Stimulated activated CD4-positive, alpha-beta T cell treated with anti-CD3 and anti-CD28 coated beads, Interleukin-12 subunit alpha, Interleukin-12 subunit beta, amount 100 ng/mL, for 4 hours (primary cell): ENCODE measurements at places on chromosomes 16 and 17.

DNA sequence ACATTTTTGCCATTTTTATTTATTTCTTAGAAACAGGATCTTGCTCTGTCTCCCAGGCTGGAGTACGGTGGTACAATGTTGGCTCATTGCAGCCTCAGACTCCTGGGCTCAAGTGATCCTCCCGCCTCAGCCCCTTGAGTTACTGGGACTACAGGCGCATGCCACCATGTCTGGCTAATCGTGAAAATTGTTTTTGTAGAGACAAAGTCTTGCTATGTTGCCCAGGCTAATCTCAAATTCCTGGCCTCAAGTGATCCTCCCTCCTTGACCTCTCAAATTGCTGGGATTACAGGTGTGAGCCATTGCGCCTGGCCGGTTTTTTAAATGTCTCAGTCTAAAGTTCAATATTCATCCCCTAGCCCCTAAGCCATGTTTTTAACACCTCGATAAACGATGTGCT is 182.8 kb upstream of the CACNG3 start:
- DNase-seq, result no peak

DNA sequence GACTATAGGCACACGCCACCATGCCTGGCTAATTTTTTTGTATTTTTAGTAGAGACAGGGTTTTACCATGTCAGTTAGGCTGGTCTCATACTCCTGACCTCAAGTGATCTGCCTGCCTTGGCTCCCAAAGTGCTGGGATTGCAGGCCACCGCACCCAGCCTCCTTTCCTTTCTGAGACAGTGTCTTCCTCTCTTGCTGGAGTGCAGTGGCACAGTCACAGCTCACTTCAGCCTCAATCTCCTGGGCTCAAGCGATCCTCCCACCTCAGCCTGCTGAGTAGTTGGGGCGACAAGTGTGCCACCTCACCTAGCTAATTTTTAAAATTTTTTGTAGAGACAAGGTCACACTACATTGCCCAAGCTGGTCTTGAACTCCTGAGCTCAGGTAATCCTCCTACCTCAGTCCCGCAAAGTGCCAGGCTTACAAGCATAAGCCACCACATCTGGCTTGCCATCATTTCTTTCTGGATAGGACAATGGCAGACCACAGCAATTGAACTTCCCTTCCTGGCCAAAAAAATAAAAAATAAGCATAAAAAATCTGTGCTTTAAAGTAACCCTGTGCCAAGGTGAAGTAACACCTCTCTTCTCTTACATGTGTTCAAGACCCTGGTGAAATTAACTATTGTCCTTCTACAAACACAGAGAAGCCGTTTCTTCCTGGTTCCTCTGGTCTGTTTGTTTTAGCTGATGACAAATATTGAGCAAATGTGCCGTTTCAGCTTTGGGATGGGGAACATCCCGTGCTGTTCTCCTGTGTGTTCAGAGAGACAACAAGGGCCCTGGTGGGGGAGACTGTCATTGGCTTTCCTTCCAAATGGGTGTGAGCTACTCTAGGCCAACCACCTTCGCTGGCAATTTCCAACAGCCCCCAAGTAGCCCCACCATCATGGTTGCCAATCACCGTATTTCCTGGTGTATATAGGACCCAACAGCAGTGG is 60.2 kb downstream of the EMP2 start:
- DNase-seq, result no peak

GRCh38 chr16:58500430-58501241 is 693 bp downstream of the NDRG4 start:
- no peak for DNase-seq

GRCh38 chr17:76797241-76797840 is 59.4 kb downstream of the MFSD11 start:
- DNase-seq, result no peak

DNA sequence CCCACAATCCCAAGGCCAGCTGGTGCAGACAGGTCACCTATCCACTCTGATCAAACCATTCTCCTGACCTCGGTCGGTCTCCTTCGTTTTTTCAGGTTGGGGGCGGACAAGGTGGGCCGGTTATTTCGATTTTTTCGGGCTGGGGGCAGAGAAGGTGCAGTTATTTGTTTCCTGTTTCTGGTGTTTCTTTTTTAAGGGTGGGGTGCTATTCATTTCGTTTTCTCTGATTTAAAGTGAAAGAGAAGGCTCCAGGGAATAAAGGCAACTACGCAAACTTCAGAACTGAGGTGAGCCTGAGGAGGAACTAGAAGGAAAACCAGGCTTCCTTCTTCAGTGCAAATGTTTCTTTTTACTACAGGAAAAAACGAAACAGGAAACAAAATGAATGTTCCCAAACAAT is 64.8 kb downstream of the ANKRD11 start:
- no peak for DNase-seq

DNA sequence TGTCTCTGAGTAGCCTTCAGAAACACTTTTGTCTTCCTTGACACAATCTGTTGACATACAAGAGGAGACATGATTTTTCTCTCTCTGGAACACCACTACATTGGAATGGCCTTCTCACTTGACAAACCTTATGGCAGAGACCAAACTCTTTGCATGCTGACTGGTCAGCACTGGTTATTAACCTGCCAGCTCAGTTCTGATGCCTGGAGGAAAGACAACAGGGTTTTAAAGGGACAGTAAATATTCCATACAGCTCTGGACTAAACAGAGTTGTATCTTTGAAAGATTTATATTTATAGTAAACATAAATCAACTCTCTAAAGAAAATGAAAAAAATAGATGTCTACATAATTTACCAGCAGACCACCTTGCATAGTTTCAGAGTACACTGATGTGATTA is 1139.1 kb upstream of the CDH8 start:
- no peak for DNase-seq

DNA sequence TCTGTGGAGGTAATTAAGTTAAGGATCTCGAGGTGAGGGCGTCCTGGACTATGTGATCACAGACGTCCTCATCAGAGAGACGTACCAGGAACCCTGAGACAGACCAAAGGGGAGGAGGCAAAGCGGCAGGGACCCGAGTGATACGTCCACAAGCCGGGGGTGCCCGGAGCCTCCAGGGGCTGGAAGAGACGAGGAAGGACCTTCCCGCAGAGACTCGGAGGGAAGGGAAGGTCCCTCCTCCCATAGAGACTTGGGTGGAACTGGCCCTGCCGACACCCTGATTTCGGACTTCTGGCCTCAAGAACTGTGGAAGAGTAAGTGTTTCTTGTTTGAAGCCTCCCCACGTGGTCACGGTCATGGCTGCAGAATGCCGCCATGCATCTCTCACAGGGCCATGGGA is 30.8 kb downstream of the LMF1 start:
- DNase-seq, result no peak

GRCh38 chr16:12501707-12502457 is 301.8 kb downstream of the CPPED1 start:
- DNase-seq, result no peak

- no peak for DNase-seq
Measured at GRCh38 chr17:55634702-55635101, 88.0 kb downstream of the TMEM100 start.

DNA sequence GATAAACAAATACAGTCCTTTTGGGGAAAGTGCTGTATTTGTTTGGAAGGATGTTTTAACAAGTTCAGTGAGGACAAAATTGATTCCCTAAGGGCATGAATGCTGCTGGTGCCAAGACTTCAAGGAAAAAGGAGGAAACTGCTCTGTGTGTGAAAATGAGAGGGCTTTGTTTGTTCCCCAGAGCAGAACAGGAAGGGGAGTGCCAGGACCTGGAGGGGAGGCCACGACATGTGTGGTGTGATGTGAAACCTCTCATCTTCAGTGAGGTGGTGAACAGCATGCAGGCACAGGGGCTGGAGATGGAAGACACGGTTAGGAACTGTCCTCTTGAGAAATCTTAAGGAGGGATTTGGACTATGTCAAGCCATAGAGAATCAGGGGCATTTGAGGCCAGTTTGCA is 46.6 kb upstream of the GRIN2A start:
- DNase-seq, result no peak

- no peak for DNase-seq
Measured at GRCh38 chr16:53224951-53225533, 170.3 kb downstream of the CHD9 start.

DNA sequence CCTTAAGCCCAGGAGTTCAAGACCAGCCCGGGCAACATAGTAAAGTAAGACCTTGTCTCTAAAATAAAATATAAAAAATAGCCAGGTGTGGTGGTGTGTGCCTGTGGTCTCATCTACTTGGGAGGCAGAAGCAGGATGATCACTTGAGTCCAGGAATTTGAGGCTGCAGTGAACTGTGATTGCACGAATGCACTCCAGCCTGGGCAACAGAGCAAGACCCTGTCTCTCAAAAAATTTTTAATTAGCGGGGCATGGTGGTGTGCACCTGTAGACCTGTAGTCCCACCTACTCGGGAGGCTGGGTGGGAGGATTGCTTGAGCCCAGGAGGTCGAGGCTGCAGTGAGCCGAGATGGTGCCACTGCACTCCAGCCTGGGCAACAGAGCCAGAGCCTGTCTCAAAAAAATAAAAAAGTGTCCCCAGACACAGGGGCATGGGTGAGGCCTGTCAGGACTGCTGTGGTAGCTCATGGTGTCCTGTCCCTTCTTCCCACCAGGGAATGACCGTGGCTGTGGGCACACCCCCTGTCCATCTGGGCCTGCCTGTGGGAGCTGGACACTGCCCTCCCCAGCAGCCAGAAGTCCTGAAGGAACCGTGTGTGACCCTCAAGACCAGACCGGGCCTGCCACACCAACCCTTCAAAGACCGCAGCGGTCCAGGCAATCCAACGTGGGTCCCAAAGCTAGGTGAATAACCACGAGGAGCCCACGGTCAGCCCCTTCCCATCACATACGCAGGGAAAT is 30.8 kb upstream of the GAA start:
- no peak for DNase-seq

GRCh38 chr17:59172436-59173004 is 17.0 kb downstream of the PRR11 start:
- DNase-seq, result no peak

GRCh38 chr17:18066866-18067265 is 20.9 kb upstream of the DRG2 start:
- no peak for DNase-seq

GRCh38 chr17:18191967-18192366 is 8.3 kb downstream of the ALKBH5 start:
- DNase-seq, result no peak

GRCh38 chr17:7685533-7686221 is 1.6 kb downstream of the TP53 start:
- peak; percentile 84 for DNase-seq

DNA sequence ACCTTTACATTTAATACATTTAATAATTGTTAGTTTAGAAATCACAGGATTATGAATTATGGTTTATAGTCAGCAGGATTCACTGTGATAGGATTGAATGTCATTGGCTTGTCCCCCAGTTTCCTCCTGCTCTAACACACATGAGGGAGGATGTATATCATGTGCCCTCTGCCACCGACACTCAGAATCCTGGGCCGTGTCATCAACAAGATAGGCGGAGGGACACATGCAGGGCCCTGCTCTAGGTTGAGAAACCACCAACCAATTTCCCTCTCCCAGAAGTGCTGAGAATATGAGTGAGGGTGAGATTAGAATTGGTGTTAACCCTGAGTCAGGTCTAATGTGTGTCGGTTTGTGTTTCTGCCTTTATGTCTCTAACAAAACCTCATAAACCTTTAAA is 85.1 kb downstream of the CES1 start:
- no peak for DNase-seq

DNA sequence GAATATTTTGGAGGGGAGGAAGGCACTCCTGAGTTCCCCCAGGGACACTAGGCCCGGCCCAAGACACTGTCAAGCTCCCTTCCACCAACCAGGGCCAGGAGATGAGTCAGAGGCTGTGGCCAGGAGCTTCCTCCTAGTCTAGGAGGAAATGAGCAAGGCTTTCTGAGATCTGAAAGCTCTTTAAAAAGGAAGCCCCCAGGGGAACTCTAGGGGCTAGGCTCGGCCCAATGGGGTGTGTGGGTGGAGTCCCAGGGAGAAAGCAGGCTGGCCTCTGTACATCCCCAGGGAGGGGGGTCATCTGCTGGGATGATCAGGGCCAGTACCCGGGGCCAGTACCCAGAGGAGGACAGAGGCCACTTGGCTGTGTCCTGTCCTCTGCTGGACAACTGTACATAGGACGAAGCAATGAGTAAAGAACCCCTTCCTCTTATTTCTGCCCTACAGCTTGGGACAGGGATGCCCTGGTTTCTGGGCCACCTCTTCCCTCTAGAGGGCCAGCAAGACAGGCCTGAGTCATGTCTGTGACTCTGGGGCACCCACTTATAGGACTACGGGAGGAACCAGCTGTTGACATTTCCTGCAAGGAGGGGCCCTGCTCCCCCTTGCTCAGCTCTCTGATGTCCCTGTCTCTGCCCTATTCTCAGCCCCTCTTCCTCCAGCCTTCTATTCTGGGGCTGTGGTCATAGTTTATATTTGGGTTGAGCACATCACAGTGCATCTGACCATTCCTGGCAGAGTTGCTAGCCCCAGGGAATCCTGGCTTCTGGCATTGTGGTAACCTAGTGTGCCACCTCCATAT is 2.7 kb downstream of the FHOD1 start:
- peak; percentile 67 for DNase-seq

GRCh38 chr17:68711858-68712257 is 110.7 kb upstream of the FAM20A start:
- no peak for DNase-seq

- DNase-seq, result no peak
Measured at GRCh38 chr16:714079-714478, 839 bp upstream of the METRN start.

DNA sequence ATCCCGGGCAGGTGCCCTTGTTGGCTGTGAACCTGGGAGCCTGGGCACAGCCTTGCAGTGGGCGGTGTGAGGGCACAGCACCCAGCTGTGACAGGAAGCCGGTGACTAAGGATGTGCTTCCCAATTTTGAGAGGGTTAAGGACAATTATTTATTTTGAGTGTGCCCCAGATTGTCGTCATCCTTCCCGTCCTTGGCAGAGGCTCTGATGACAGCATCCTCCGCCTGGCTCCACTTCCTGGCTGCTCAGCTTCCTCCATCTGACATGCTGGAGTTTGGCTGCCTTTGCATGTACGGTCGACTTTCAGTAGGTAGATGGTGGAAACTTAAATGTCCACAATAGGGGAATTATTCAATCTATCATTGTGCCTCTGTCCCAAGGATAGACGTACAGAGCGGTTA is 282.4 kb upstream of the EEF2KMT start:
- DNase-seq, result no peak

- no peak for DNase-seq
Measured at GRCh38 chr16:49821614-49822282, 34.2 kb downstream of the ZNF423 start.

DNA sequence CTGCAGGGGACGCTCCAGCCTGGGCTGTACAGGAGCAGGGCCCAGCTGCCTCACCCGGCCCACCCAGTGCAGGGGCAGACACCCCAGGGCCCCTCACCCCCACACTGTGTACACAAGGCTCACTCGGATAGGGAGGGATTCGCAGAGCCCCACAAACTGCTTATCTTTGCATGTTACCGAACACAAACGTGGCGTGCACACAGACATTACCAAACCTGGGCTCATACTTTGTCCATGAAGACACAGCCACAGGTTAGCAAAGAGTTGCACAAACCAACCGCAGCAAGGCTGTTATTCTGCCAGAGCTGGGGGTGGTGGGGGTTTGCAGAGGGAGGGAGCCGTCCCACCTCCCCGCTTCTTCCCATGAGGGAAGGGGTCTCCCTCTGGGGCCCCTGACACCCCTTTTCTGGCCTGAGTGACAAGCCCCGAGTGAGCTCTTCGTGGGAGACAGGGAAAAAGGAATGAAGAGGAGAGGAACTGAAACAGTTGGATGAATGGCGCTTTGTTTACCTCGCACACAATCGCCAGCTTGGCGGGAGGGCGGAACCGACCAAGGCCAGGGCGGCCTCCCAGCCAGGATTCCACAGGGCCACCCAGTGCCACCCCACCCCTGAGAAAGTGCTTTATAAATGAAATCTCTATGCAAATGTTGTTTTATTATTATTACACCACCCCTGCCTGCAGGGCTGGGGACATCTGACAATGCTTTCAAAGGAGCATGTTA is 434 bp upstream of the CPSF4L start:
- DNase-seq, result no peak

- no peak for DNase-seq
Measured at GRCh38 chr16:69326172-69326873, 4.1 kb downstream of the PDF start.
